ENCODE measurements at places on chromosomes 2 and 18.

DNA sequence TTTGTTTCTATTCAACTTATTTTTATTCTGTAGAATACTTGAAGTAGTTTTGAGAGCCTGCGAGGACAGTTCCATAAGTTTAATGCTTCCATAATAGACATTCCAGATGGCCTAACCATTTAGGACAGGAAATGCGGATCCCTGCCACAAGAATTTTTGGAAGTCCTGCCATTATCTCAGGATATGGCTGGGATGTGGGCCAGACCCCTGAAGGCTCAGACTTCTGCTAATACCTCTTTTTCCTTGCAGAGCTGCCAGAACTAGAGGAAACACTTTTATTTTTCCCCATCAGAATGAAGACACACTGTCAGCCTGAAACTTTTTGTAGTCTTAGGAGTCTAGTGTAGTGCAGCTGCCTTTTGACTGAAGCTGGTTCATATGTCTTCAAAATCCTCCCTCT, 806.5 kb downstream of the TDRD15 start:
- no peak for DNase-seq

GRCh38 chr2:180360283-180360618, 353.2 kb upstream of the CWC22 start:
- no peak for DNase-seq

DNA sequence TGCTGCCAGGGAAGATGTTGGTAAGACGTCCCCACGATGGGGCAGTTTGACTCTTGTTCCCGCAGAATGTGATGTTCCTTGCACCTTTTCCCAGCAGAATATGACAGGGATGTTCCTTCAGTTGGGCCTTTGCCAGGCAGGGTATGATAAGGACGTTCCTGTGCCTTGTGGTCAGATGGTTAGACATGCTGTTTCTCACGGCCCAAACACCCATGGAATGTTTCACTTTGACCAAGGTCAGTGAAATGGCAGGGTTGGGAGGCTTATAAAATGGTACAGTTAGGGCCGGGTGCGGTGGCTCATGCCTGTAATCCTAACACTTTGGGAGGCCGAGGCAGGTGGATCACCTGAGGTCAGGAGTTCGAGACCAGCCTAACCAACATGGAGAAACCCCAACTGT, 40.3 kb upstream of the YPEL5 start:
- DNase-seq: no peak

- DNase-seq: no peak
Measured at GRCh38 chr2:47282621-47283272, 120.2 kb upstream of the MSH2 start.

Data from Right ventricle myocardium superior (tissue), 1 donor.